ENCODE measurements at places on chromosomes 7 and 10. TPM values are rescaled to one million over a fixed set of nuclear protein-coding genes. Genes with fewer than 3 reads are reported as not detected.

Gene GRM8
- total RNA-seq: not detected

Gene PPA1
- 219 TPM for total RNA-seq

Gene ADCY1
- total RNA-seq: 0.59 TPM

Gene CFAP46
- total RNA-seq: 0.29 TPM

Gene FOXP2
- 3.8 TPM for total RNA-seq

GRCh38 chr10:64271983-64272382, 750.8 kb downstream of the REEP3 start:
- no peak for DNase-seq

DNA sequence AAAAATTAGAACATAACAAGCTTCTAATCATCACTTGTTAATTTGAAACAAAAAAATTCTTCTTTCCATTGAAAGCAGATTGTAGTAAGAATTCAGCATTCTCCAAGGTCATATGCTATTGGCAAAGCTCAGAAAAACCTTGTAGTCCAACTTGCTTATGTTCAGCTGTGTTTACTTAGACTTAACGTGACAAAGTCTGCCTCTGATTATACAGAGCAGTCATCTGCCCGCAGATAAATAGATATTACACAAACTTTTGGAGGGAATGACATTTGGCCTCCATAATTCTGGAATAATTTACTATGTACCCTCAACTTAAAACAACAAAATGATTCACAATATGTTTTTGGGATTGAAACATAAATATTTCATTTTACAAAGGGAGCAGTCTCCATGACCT, 45.8 kb downstream of the MKX start:
- DNase-seq: no peak

DNA sequence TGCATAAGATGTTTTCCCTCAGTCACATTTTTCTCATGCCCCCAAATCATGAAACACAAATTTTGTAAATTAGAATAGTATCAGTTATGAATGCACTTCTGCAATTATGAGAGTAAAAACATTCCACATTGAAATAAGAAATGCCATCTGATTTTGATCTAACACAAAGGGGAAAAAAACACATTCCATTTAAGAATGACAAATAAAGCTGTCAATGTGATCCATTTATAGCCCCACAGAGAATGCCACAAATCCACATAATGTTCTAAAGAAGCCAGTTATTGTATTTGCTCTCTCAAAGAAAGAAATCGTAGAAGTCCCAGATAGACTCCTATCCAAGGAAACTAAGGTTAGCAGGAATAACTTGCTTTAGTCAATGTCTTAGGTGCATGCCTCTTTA, 48.7 kb upstream of the RHOBTB1 start:
- no peak for DNase-seq

- DNase-seq: no peak
Measured at GRCh38 chr10:2970190-2970823, 97.0 kb upstream of the PFKP start.

- peak; percentile 65 for DNase-seq
Measured at GRCh38 chr7:120725376-120726039, 132.4 kb downstream of the TSPAN12 start.

DNA sequence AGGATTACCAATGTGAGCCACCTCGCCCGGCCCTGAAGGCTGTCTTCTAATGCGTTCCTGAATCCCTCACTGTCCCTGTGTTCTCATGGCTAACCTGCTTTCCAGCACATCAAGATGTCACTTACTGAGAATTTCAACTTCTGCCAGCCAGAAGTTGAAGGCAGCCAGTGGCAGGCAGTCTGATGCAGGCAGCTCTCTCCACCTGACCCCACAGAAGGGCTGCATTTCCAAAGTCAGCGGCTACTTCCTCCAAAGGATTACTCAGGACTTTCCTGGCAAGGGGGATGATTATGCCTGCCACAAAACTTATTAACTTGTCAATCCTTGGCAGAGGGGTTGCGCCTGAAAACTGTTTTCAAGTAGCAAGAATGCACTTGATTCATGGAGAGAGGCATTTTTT, 1219.4 kb downstream of the TYW1 start:
- no peak for DNase-seq
